ENCODE measurements at places on chromosomes 6 and 20. TPM values are rescaled to one million over a fixed set of nuclear protein-coding genes. Genes with fewer than 3 reads are reported as not detected.

GRCh38 chr6:121904559-121904958 is 469.1 kb downstream of the GJA1 start:
- DNase-seq: no peak

DNA sequence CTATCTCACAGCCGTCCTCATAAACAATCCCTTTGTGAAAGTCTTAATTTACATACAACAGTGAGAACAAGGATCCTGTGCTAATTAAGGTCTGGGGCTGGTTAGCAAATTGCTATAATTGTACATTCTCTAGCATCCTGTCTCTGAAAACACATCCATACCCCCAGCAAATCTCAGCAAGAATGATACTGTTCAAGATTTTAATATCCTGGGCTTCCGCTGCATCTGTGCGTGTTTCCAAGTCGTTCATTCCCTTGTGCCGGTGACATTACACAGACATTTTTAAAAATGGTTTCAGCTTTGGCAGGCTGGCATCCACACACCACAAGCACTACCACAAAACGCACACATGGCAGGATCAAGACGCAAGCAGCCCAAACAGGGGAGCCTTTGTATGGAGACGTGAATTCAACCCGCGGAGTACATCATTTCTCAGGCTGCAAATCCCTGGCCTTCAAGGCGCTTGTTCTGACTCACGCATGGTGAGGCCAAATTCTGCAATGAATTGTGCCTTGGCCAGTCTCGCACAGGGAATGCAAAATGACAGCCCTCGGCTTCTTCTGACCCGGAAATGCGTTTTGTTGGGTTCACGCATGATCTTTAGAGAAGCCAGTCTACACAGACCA is 20.3 kb downstream of the ZMYND8 start:
- DNase-seq: no peak

- no peak for DNase-seq
Measured at GRCh38 chr6:132053511-132053910, 102.3 kb upstream of the CCN2 start.

DNA sequence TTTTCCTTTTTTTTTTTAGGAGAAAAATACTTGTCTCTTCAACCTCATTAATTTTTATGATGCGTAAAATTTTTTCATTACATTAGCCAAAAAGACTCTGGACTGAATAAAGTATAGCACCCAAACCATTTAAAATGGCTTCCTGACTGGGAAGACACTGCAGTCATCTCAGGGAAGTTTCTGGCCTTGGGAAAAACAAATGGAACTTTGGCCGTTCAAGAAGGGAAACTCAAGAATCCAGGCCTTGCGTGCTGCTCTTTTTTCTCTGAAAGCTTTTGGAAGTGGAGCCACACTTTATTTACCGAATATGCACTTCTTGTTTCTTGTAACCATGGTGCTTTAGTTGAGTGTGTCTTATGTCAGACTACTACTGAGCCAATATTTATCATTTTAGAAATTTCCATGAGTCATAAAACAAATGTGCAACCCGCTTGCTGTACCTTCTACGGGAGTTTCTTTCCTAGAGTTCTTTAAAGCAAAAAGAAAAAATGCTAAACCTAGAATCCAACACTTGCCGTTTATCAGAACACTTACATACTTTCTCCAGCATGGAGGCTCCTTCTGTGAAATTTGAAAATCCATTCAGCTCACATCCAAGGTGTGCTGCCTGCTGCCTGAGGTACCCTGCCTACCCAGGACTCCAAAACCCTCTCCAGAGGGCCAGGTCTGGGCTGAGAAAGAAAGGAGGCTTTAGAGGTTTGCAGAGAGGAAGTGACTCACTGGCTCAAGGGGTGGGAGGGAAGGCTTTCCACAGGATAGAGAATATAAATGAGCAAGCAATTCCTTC is 11.5 kb upstream of the DSTN start:
- DNase-seq: peak; percentile 58

TRAPPC3L gene
- total RNA-seq: not detected

DSP gene
- 5.4 TPM for total RNA-seq

EFCAB8 gene
- 2.9 TPM for total RNA-seq

PPP1R14C gene
- total RNA-seq: 1.3 TPM
